Activated gamma-delta T cell treated with Interleukin-2 at 50 U/mL for 16 hours (primary cell): ENCODE measurements at places on chromosomes 16 and 17.
A peak's percentile ranks its signal among the peaks of the same experiment; 100 is the strongest.

DNA sequence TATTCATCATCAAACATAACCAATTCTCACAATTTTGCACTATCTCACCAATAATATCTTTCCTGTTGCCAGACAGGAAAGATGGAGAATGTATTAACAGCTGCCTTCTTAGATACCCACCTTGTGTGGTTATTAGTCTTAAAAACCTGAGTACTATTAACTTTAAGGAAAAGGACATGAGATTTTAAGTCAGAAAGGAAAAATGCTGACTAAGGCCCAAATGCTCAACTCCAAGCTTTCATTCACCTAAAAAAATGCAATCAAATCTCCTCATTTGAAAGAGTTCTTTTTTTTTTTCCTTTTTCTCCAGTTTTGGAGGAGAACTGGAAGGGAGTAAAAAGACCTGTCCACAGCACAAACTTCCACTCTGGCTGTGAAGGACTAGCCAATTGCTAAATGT is 61.3 kb upstream of the PHOSPHO1 start:
- DNase-seq: no peak

DNA sequence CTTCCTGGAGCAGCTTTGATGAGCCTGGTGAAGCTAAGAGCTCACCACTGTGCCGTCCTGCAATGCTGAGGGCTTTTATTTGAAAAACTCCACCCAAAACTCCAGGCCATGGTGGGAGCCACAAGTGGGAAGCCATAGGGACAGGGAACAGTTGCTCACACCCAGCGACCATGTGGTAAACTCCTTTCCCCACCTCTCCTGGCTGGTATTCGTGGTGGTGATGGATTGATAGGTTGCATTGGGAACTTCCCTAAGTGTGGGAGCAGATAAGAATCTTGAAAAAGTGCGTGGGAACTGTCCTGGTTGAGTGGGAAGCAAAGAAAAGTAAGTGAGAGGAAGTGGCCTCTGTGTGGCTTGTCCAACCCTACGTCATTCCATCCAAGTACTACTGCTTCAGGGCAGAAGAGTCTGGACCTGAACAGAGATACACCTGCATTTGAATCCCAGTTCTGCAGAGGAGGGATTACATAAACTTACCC is at the start of gene CCL1:
Gene CCL1 (minus strand): TSS at position 51 of the 479 bp plus-strand sequence. CDS start 72 bp downstream, outside the sequence.
- no peak for DNase-seq

- no peak for DNase-seq
Observed at GRCh38 chr17:76948726-76949342, 80.6 kb downstream of the MGAT5B start.

DNA sequence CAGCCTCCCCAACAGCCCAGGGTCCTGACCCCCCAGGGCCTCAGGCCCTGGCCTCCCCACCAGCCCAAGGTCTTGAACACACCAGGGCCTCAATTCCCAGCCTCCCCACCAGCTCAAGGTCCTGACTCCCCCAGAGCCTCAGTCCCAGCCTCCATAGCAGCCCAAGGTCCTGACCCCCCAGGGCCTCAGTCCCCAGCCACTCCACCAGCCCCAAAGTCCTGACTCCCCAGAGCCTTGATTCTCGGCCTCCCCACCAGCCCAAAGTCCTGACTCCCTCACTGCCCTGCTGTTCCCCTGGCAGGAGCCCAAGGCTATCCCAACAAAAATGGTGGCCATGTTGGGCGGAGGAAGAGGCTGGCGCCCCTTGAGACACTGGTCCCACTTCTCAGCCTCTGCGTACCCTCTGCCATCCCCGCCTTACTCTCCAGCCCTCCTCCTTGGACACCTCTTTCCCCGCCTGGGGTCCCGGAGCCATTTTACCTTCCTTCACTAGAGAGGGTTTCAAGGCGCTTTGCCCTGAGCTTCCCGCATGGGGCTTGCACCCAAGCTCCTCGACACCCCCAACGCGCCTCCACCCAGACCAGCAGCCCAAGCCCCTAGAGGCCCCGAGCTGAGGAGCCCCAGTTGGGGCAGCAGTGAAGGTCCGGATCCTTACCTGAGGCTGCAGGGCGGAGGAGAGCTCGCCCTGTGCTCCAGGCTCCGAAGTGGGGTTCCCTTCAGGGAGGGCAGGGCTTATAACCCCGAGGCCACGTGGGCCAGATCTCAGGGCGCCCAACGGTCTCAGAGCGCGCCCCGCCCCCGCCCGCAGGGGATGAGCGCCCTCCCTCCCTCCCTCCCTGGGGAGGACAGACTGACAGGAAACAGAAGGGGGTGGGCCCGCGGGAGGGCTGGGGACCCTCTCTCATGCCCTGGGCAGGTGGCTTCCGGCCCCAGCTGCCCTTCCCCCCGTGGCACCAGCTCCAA is 3.5 kb upstream of the TSPOAP1 start:
- peak; percentile 95 for DNase-seq

- DNase-seq: no peak
Observed at GRCh38 chr17:49191409-49191916, 18.9 kb downstream of the GNGT2 start.

DNA sequence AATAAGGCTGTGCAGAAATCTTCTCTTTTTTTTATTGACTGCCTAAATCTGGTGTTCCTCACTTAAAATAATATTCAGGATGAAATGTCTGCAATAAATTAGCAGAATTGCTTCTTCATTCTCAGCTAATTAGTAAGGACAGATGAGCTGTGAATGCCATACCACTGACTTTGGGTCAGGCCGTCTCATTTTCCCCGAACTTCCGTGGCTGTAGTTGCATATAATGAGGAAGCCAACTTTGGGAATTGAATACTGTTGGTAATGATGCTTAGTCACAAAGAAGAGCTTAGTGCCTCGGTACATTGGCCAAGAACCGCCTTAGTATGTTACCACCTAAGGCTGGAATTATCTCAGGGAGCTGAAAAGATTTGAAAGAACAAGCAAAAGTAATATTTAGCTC is 47.6 kb downstream of the NUP93 start:
- DNase-seq: no peak

- no peak for DNase-seq
Observed at GRCh38 chr17:70344386-70345060, 175.2 kb downstream of the KCNJ2 start.

DNA sequence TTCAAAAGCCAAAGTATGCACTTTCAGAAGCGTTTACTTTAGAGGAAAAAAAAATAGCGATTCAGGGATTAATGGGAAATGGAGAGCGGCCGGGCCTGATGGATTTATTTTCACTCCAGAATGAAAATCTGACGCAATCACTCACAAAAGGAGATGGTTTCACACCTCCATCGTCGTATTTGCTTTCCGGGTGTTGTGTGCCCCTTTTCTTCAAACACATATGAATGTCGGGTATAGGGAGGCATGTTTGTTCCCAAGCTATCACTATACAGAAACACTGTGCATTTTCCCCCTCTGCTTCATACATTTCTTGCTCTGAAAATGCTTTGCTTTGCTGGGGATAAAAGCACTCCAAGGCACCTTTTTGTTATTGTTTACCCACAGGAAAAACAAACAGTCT is 562.2 kb upstream of the ZFHX3 start:
- DNase-seq: no peak

- DNase-seq: no peak
Observed at GRCh38 chr16:2795395-2796143, 2.7 kb upstream of the PRSS41 start.
